CD8-positive, alpha-beta memory T cell (primary cell): ENCODE measurements at places on chromosomes 2 and 18. TPM values are rescaled to one million over a fixed set of nuclear protein-coding genes. Genes with fewer than 3 reads are reported as not detected.

CRYBA2 gene
- not detected for total RNA-seq

TUBA4B gene
- total RNA-seq: not detected

DNA sequence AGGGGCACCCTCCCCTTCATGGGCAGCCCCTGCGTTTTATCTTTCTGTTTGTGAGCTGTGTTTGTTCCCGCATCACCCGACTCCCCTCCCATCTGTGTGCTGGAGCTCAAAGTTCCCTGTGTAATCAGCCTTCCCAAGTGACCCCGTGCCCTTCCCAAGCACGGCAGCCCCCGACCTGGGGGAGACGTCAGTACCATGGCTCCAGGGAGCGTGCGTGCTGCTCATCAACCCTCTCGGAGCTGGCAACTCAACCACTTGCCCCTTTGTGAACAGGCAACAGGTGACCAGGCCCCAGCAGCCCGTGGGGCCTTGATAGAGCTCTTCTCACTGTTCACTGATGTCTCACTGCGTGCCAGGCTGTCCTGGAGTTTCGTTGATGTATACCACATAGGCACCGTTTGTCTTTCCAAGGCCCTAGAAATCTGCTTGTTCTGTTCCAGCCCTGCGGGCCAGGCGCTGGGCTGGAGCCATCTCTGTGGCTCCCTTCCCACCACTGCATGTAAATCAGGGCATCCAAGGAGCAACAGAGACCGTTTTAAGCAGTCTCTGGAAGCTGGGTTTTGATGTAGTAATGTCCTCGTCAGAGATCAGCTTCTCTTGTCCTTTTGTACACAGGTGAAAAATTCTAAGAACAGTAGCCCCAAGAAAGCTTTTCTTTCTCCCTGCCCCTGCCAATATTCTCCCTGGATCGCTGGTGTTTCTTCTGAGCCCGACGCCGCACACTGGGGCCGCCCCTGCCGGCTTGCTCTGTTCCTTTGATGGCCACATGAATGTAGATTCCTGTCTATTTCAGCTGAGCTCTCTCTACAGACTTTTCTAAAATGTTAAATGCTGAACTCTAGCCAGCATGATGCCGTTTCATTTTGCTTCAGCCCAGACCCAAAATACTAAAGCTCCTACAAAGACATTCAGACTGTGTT is 107.0 kb upstream of the PTPRM start:
- DNase-seq: no peak

DNA sequence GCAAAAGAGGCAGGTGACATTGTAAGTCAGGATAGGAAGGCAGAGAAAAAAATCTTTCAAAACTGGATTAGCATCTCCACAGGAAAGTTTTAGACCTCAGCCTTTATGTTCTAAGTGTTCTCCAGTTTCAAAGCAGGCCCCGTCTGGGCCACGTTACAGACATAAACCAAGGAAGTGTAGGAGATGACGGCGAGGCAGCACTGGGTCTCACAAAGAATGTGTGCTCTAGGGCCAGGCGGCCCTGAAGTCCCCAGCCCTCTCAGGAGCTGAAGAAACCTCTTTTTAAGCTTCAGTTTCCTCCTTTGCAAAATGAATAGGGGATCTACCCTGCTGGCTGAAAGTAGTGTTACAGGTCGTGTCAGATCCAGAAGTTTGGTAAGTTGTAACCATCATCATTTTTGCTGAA is 81.7 kb downstream of the SPRED2 start:
- DNase-seq: no peak

- DNase-seq: no peak
These were observed 48.2 kb downstream of the CABYR start for GRCh38 chr18:24187049-24187448.

DNA sequence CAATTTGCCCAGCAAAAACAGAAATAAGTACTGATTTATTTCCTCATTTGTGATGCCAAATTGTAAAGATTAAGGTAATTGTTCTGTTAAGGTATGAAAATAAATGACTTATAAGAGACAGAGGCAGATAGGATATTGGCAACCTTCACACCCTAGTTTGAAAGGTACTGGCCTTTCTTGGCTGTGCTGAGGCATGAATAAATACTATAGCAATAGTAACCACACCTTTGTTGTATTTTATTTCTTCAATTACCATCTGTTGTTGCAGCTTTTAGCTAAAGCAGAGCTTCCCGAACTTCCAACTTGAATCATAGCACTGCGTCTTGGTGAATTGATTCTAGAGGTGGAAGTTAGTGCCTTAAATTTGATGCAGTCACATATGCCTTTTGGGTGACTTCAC is 55.9 kb downstream of the FMNL2 start:
- DNase-seq: no peak

GRCh38 chr2:5691221-5691984 is 781 bp upstream of the SOX11 start:
- DNase-seq: no peak

GRCh38 chr2:25844089-25844488 is 34.2 kb downstream of the ASXL2 start:
- DNase-seq: no peak
